ENCODE measurements at places on chromosomes 12 and 14.

DNA sequence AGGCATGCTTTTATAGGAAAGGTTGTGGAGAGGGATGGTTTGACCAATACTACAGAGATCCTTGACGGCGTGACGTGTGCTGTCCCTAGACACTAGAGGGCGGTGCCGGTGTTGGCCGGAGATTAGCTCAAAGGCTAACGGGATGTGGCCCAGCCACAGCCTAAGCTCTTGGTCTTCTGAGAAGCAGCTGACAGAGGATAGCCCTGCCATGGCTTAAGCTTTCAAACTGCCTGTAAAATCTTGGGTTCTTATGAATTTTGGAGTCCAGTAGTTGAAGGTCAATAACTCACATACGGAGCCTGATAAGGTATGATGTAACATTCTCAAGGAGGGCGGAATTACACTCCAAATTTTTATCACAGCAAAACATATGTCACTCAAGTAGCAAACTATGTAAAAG is 515.7 kb upstream of the ATXN7L3B start:
- no peak for DNase-seq

DNA sequence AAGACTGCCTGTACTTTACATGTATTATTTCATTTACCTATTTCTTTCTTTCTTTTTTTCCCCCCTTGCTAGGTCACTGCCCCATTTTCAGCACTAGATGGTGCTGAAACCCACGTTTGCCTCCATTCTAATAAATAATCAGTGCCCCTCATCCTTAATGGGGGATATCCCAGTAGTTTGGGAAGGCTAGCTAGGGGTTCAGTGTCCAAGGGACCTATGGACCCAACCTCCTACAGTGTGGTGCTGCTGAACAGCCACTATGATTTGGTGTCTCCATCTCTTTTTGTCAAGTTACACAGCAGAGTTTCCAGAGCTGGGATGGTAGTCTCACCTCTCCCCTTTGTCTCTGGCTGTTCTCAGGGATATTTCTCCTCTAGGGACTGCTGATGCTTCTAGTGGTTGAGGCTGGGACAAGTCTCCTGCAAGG is 6.5 kb upstream of the HCFC2 start:
- DNase-seq: peak; percentile 7

DNA sequence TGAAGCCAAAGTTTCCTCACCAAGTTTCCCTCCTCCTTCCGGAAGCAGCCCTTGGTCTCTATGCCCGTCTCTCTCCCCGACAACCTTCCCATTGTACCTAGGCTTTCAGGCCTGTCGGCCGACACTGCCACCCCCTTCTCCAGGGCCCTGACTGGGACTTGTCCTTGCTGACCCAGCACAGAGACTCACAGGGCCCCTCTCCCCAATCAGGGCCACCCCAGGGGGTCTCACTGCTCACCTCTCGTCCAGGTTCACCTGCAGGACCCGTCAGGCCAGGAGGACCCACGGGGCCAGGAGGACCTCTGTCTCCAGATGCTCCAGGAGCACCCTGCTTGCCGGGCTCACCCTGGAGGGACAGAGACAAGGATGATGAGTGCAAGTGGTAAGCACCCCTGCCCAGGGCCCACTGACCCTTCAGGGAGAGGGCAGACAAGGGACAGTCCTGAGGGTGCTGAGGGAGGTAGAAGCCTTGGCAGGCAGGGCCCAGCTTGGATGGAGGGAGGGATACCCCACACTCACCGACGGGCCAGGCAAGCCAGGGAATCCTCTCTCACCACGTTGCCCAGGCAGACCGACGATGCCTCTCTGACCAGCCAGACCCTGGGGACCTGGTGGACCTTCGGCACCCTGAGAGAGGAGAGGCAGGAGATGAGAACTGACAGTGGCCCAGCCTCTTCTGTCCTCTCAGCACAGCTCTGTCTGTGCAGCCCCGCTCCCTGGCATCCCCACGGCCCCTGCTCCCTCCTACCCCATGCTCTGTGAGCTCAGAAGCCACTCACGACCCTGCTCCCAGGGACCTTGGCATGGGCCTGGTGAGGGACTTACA is 14.6 kb downstream of the TMEM106C start:
- DNase-seq: no peak

DNA sequence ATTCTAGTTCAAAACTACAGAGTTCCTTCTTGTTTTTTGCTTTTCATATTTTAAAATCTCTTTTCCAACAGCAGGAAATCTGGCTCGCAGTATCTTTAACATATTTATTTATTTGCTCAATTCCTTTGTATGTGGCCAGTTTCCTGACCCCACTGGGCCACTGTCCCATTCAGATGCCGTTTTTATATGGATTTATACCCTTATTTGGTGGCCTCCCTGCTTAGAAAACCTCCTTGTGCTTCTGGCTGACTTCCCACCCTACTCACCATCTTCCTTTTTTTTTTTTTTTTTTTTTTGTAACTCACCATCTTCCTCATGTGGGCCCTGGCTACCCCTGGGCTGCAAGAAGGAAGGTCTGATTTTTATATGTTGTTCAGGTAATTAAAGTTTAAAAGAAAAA is 53.9 kb downstream of the TTLL5 start:
- no peak for DNase-seq

- DNase-seq: no peak
These were observed 2.2 kb downstream of the ZDHHC17 start for GRCh38 chr12:76766161-76766560.

DNA sequence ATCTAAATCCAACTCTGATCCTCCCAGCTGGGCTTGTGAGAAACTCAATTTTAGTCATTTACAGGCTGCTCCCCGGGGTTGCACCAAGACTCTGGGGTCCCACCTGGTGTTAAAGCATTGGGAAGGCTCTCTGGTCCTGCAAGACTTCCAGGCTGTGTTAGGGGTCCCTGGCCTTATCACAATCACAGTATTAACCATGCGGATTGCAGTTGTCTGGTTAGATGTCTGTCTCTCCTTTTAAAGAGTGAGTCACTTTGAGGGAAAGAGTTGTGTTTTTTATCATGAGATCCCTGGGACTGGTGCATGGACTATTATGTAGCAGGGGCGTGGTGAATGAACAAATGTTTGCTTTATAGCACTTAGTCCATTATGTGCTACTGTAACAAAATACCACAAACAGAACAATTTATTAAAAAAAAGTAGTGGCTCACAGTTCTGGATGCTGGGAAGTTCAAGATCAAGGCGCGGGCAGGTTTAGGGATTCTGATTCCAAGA is 531.4 kb downstream of the FUT8 start:
- DNase-seq: no peak

GRCh38 chr14:99254328-99255009 is 17.5 kb downstream of the BCL11B start:
- DNase-seq: no peak

GRCh38 chr12:30985814-30986452 is 59.4 kb downstream of the TSPAN11 start:
- no peak for DNase-seq

DNA sequence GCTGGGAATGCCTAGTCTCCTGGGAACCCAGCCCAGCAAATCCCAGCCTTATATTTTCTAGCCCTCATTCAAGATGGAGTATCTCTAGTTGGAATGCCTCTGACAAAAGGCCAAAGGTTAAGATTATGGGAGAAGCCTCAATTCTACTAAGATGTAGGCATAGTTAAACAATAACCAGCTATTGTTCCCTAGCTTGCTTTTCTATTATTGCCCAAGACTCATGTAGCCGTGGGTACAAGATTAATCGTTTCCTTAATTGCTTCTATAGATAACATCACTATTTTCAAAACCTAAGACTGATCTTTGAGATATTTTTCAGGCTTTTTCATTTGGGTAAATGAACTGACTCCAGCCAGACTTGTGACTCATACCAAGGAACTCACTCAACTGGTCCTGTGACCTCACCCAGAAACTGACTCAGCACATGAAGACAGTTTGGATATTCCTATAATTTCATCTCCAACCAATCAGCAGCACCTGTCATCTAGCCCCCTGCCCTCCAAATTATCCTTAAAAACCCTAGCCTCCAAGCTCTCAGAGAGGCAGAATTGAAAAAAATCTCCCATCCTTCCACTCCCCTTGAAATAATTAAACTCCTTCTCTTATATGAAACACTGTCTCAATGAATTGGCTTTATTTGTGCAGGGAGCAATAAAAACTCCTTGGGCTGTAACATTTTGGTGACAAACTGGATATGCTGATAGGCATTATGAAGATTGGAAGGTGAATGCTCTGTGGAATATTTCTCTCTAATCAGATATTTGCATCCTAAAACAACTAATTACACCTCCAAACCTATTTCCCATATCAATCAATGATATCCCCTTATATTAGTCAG is 589.0 kb downstream of the C12orf50 start:
- no peak for DNase-seq

DNA sequence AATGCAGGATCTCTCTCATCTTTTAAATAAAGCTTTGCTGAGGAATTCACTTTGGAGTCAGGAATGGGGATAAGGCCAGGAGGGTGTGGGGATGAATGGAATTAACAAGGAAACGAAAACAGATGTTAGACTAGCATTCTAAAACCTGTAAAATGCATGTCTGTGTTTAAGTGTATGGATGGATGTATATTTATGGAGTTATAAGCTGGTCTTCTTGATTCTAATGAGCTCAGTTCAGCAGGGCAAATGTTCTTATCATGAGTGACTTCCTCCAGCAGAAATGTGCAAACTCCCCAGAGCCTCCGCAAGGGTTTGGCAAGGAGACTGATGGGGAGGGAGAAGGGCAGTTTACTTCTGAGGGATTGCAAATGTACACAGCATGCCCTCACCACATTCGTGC is 149.1 kb downstream of the NTF3 start:
- no peak for DNase-seq

DNA sequence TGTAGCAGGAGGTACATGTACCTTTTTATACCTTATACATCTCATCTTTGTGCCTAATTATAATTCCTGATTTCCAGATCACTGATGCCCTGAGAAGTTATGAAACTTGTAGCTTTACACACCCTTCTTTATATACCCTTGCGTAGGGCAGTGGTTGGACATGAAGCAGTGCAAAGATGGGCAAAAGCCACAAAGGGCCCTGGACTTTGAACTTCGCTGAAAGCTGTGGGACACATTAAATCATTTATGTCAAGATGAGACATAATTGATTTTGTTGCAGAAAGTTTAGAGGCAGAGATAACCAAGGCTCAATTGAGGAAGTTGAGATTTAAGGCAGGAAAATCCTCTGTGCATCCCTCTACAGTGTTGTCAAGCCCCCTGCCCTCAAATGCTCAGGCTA is 170.0 kb downstream of the SLC2A13 start:
- no peak for DNase-seq

DNA sequence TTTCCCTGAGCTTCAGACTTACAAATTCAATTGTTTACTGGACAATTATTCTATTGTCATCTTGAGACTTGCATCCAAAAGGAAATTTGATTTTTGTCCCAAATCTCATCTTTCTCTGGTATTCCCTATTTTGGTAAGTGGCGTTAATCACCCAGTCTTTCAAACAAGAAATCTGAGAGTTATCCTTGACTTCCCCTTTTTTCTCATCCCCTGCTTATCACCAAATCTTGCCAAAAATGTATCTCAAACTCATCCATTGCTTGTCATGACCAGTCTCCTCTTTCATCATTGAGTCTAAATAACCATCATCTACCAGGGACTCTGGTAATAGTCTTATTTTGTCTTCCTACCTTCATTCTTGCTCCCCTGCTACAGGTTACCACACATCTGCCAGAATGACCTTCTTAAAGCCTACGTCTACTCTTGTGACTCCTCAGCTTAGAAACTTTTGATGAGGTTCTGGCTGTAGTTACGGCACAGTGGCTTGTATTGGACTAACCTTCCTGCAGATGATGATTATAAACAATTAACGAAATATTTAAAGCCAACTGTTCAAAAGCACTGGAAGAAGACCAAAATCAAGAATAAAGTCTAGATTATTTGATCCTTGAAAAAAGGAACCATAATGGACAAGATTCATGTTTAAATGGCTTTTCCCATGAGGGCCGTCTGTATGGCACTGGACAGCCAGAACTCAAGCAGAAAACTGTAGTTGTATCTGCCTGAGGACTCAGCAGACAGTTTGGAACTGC is 9.0 kb upstream of the ANO2 start:
- DNase-seq: no peak

- no peak for DNase-seq
These were observed 17.6 kb upstream of the CHST11 start for GRCh38 chr12:104439137-104439536.

- no peak for DNase-seq
These were observed 16.2 kb upstream of the SPTSSA start for GRCh38 chr14:34478261-34478660.

- no peak for DNase-seq
These were observed 14.1 kb downstream of the P2RX2 start for GRCh38 chr12:132632521-132633228.

DNA sequence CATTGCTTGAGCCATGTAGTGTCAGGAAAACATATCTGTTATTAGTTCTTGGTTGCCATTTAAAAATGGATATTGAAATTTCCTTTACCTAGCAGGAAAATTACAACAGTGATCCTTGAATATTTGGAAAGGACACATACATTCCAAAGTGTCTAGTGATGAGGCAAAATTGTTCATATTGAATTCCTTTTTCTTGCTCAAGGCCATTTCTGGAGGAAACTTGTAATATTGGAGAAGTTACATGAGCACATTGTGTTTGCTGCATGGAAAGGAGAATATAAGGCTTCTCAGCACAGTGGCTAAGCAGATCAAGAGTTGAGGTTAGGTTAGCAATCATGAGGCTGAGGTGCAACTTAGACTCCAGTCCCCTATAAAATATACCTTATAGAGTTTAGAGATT is 121.9 kb downstream of the PDE3A start:
- DNase-seq: no peak

Data from naive thymus-derived CD4-positive, alpha-beta T cell (primary cell).